Erythroblast (primary cell): ENCODE measurements at places on chromosomes 2 and 18.

GRCh38 chr2:219998107-219998506 lies 370.7 kb downstream of the SLC4A3 start:
- DNase-seq: no peak

GRCh38 chr2:121362226-121362625 lies 77.2 kb upstream of the TFCP2L1 start:
- DNase-seq: no peak

- no peak for DNase-seq
Measured at GRCh38 chr2:214075456-214075855, 335.4 kb upstream of the VWC2L start.

- DNase-seq: peak; percentile 75
Measured at GRCh38 chr2:196131384-196131937, 39.9 kb downstream of the STK17B start.

DNA sequence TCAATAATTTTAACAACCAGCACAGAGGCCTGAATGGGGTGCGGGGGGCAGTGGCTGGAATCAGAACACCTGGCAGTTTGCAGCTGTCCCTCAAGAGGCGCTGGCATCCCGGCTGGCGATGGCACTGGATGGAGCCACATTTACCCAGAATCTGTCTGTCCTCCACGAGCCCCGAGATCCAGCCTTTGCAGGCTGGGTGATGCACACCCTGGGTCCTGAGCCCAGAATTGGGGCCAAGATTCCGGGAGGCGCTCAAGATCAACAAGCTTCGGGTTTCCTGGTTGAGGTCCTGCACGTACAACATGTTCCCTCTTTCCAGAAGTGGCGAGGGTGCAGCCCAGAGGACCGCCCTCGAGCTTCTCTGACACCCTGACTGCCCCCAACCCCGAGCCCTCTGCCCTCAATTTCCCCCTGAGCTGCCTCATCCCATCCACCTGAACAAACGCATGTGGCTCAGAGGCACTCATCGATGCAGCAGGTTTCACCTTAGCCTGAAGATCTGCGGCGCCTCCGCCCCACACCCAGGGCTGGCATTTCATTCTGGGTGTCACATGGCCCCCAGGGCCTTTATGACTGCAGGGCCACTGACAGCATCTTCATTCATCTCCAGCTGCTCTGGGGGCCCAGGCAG lies 97.5 kb downstream of the TFCP2L1 start:
- no peak for DNase-seq

DNA sequence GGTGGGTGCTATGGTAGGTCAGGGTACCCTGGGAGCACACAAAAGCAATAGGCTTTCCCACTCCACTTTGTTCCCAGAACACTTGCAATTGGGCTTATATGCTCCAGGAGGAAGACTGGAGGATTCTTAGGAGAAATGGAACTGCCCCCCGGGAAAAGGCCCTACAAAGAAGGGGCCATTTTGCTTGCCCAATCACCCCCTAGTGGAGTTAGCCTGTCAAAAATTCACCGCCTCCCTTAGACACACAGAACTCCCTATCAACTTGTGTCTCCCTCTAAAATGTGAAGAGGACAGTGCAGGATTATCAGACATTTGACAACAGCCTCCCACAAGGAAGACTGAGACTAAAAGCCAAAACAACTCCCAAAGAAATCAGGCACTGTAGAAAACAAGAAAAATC lies 36.5 kb downstream of the NLRC4 start:
- no peak for DNase-seq

- DNase-seq: no peak
Measured at GRCh38 chr2:45612285-45612684, 1.2 kb upstream of the SRBD1 start.

DNA sequence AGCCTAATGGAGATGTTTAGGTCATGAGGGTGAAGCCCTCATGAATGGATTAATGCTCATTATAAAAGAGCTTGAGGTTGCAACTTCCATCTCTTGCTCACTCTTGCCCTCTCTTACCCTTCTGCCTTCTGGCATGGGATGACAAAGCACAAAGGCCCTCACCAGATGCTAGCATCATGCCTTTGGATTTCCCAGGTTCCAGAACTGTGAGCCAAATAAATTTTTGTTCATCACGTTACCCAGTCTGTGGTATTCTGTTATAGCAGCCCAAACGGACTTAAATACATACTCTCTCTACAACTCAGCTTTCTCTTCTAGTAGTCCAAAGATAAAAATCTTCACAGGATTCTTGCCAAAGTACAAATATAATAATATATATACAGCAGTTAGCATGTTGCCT lies 75.8 kb downstream of the LNPK start:
- no peak for DNase-seq

DNA sequence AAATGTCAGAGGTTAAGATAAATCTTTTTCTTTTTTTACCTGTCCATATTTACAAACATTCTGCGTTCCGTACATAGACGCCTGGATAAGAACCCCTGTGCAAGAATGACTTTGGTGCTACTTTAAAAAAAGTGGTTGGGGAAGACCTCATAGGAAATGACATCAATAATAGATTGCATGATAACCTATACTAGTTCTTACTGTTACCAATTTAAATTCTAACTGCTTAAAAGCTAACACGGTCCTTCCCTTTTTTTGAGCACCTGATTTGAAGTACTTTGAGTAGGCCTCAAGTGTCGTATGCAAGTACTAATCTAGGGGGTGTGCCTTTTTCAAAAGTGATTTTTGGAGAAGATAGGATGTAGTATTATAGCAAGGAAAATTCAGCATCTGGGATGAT lies 2.1 kb downstream of the SLC39A10 start:
- peak; percentile 49 for DNase-seq

- no peak for DNase-seq
Measured at GRCh38 chr2:147025646-147026585, 818.9 kb upstream of the ACVR2A start.

GRCh38 chr18:46320928-46321711 lies 216.9 kb downstream of the HAUS1 start:
- no peak for DNase-seq

DNA sequence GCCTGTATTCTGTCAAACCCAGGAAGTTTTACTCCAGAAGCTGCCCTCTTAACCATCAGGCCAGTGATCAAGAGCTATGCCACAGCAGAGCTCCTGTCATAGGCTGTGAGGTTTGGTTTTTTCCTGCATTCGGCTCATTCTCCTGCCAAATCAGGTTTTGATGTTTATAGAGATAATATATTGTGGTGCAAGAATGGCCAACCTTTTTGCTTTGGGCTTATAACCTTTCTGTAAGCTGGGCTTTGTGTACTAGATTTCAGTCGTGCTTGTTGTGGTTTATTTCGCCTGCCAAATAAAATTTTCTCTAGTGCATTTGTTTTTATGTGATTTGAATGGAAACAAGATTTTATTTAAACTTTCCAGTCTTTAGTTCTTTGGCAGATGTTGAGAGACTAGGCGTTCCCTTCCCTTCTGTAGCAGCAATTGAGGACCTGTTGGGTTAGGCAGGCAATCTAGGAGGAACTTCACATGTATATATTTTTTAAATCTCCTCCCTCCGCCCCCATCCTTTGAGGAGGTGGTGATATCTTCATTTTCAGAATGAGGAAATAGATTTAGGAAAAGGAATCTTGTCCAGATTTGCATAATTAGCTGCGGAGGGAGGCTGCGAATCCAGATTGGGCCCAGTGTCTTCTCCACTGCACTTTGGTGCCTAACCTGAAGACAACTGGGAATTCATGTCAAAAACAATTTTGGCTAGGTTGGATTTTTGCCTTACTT lies 2.6 kb downstream of the KDM3A start:
- DNase-seq: no peak

DNA sequence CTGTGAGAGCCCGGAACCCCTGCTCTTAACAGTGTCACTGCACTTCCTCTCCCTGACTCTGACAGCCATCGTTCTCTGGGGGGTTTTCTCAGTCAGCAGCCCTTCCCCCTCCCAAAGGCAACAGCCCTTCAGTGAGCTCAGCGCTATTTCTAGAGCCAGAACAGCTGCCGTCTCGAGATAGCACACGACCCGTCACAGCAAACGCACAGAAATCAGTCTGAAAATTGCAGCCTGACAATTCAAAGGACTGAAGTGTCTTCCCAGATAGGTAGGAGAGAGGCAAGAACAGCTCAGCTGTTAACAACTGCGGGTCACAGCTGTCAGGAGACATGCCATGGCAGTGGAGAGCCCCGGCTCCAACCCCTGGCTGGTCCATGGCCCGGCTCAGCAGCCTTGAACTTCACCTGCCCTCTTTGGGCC lies 45.4 kb downstream of the ST8SIA5 start:
- DNase-seq: peak; percentile 87

DNA sequence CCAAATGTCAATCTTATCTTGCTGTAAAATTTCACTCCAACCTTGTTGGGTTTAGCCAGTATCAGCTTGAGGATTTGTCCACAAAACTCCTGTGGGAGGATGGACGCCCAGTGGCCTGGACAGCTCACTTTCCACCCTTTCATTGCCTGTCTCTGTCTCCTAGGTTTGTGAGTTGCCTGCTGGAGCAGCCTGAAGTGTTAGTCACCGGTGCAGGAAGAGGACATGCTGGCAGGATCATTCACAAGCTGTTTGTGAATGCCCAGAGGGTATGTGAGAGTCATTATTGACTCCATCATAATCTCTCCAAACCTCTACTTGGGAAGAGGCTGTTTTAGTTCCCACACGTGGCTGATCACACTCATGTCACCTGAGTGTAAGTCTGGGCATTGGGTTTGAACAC lies 112.3 kb downstream of the RAB3GAP1 start:
- no peak for DNase-seq
